B cell (primary cell): ENCODE measurements at places on chromosomes 2 and 18. TPM values are rescaled to one million over a fixed set of nuclear protein-coding genes. Genes with fewer than 3 reads are reported as not detected.

POTEC gene
- total RNA-seq, result not detected in 2 replicates

TEX44 gene
- not detected in 2 replicates for total RNA-seq

ZNF804A gene
- total RNA-seq, result 2.4 TPM in 2 replicates

SLC38A11 gene
- 4.1 and 5.4 TPM in 2 replicates for total RNA-seq

SF3B1 gene
- total RNA-seq, result 523 and 524 TPM in 2 replicates

GCKR gene
- not detected in 2 replicates for total RNA-seq

SPC25 gene
- total RNA-seq, result 0.22 and 0.64 TPM in 2 replicates

ST6GAL2 gene
- not detected in 2 replicates for total RNA-seq

GKN2 gene
- not detected in 2 replicates for total RNA-seq

IFIH1 gene
- 54.8 and 59.7 TPM in 2 replicates for total RNA-seq

EN1 gene
- not detected in 2 replicates for total RNA-seq

ATL2 gene
- 69.0 and 78.0 TPM in 2 replicates for total RNA-seq

CELF4 gene
- total RNA-seq, result not detected in 2 replicates

PROM2 gene
- 0.85 and 1.3 TPM in 2 replicates for total RNA-seq

RNASEH1 gene
- total RNA-seq, result 24.2 and 25.1 TPM in 2 replicates

ADRA2B gene
- total RNA-seq, result 0.27 and 0.36 TPM in 2 replicates

REG3G gene
- not detected in 2 replicates for total RNA-seq
